Stimulated activated CD4-positive, alpha-beta T cell treated with anti-CD3 and anti-CD28 coated beads, Interleukin-1b, Interleukin-23, amount 100 ng/mL, for 1 hour (primary cell): ENCODE measurements at places on chromosomes 1 and 21.
A peak's percentile ranks its signal among the peaks of the same experiment; 100 is the strongest.

- no peak for DNase-seq
These were observed 8.8 kb upstream of the THEMIS2 start for GRCh38 chr1:27863538-27863915.

- DNase-seq = no peak
These were observed 8.5 kb downstream of the EPHA2 start for GRCh38 chr1:16147156-16147926.

GRCh38 chr1:186915555-186915954 is 86.8 kb downstream of the PLA2G4A start:
- no peak for DNase-seq

- no peak for DNase-seq
These were observed 12.3 kb downstream of the CHIT1 start for GRCh38 chr1:203217139-203217655.

GRCh38 chr1:83999316-83999819 is 436 bp upstream of the TTLL7 start:
- peak; percentile 24 for DNase-seq

GRCh38 chr1:197620714-197621163 is 154.5 kb downstream of the DENND1B start:
- no peak for DNase-seq

DNA sequence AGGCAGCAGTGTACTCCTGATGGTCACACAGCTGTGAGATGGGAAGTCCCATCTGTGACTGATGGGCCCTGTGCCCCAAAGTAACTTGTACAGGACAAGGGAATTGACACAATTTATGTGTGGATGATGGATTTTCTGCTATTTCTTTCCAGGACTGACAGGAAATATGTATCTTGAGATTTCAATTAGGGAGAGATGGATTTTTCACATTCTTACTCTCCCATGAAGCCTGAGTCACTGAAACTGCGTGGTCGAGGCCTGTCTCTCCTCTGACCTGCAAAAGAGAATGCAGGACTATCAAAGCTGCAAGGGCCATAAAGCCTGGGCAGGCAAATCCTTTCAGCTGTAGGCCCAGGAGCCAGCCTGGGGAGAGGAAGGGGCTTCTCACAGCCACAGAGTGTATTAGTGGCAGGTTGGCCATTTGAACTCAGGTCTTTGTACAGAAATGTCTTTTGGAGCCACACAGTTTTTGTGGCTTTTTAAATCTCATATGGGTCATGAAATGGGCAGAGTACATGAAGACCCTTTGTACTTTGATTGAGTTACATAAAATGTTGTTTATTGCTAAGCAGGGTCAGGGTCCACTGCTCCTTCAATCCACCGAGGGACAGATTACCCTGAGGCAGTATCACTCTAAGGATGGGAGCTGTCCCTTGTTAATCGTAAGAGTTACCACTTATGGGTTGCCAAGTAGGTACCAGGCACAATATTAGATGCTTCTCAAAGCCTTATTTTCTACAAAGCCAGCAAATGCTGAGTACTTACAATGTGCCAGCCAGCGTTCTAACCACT is 14.8 kb downstream of the ALX3 start:
- DNase-seq = no peak

GRCh38 chr1:95043141-95043980 is 29.4 kb downstream of the ALG14 start:
- DNase-seq = peak; percentile 58

- DNase-seq = no peak
These were observed 3.9 kb downstream of the CLDN19 start for GRCh38 chr1:42736152-42736551.

DNA sequence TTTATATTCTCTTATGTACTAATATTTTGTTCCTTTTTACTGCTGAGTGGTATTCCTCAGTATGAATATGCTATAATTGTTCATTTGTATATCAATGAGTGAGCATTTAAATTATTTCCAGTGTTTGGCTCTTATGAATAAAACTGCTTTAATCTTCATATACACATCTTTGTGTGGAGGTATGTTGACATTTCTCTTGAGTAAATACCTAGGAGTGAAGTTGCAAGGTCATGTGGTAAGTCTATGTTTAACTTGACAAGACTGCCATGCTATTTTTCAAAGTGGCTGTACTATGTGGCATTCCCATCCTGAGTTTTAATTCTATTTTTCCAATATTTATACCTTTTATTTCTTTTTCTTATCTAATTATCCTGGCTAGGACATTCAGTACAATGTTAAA is 124.2 kb downstream of the ADSS2 start:
- no peak for DNase-seq

- no peak for DNase-seq
These were observed 278.0 kb downstream of the HLX start for GRCh38 chr1:221157026-221157761.

- no peak for DNase-seq
These were observed 8.8 kb upstream of the ZNF124 start for GRCh38 chr1:247180581-247180980.

- no peak for DNase-seq
These were observed 3.3 kb upstream of the MIGA1 start for GRCh38 chr1:77776007-77776700.

- DNase-seq = no peak
These were observed 241.1 kb downstream of the PDE4B start for GRCh38 chr1:66033781-66034180.

DNA sequence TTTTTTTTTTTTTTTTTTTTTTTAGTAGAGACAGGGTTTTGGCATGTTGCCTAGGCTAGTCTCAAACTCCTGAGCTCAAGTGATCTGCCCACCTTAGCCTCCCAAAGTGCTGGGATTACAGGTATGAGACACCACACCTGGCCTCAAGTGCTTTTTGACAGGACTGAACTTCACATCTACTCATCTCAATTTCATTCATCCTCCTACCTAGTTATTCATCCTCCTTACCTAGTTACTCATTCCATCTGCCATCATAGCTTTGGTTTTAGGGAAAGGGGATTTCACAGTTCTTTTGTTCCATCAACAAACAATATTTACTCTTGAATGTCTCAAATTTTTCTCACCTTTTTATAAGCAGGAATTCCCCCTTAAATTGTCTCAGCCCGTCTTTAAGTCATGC is 38.6 kb upstream of the RALGPS2 start:
- no peak for DNase-seq

- DNase-seq = no peak
These were observed 325.0 kb upstream of the ESRRG start for GRCh38 chr1:217048104-217048707.

DNA sequence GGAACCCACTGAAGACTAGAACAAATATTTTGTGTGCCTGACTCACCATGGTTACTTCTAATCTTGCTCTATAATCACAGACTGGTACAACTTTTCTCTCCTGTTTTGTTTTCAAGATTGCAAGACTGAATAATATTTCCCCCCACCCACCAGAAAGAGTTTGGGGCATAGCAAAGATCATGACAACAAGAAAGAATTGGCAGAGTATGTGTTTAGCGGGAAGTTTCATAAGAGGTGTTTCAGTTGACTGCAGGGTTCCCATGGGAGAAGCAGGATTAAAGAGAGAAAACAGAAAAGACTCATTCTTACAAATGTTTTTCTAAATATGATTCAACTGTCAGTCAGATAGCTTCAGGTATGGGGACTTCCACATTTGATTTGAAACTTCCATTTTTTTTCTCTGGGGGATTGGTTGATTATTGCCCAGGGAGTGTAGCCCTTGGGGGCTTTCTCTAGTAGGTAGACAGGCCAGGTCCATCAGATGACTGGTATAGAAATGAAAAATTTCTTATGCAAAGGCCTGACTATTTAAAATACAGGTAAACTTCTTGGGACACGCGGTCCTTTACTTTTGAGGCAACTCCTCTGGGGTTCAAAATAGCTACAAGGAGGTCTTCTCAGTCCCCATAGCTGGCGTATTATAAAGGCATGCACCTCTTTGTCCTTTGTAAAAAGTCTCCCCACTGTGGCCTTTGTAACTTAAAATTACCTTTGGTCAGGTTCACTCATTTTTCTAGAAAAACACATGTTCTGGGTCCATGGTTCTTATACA is 13.9 kb downstream of the OR14I1 start:
- DNase-seq = no peak
